ENCODE measurements at places on chromosomes 12 and 14. TPM values are rescaled to one million over a fixed set of nuclear protein-coding genes. Genes with fewer than 3 reads are reported as not detected.

TMEM63C gene
- 0.91 TPM for total RNA-seq

ATN1 gene
- total RNA-seq, result 72.2 TPM

DNA sequence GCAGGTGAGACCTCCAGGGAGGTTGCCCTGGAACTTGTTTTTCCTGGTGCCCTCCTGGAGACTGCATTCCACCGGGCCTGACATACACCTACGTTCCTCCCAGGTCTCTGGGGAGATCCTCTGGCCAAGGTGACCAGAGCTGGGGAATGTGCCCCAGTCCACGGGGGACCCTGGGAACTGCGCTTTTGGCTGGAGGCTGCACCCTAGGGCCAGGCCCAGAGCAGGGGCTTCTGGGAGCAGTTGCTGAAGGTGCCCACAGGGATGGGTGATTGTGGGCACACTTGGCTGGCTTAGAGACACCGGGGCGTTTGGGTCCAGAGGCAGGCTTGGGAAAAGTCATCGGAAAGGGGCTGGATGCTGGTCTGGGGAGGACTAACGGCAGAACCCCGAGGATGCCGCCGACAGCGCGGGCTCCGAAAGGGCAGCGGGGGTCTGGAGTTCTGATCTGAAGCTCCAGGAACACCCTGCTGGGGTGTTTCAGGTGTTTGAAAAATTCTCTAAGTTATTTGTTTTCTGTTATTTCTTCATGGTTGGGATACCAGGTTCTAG, 36.5 kb upstream of the TDRD9 start:
- no peaks in the 10 kb centered on the region for H3K27me3 ChIP-seq
- peaks cover 9% of the 10 kb centered on the region for H3K4me1 ChIP-seq
- DNase-seq, result no peak
- H3K4me3 ChIP-seq, result no peak overlapping the region

SLC38A4 gene
- 0.17 TPM for total RNA-seq

DACT1 gene
- 10.4 TPM for total RNA-seq

- no peaks in the 10 kb centered on the region for H3K36me3 ChIP-seq
- no peak for DNase-seq
- H3K4me1 ChIP-seq, result no peaks in the 10 kb centered on the region
- H3K27me3 ChIP-seq, result no peaks in the 10 kb centered on the region
- H3K4me3 ChIP-seq, result no peak overlapping the region
Observed at GRCh38 chr12:33480366-33480765, 40.7 kb upstream of the SYT10 start.

Measured in esophagus muscularis mucosa (tissue), 4 donors.